Smooth muscle cell of the brain vasculature (primary cell): ENCODE measurements at places on chromosomes 11 and 22.
A peak's percentile ranks its signal among the peaks of the same experiment; 100 is the strongest.

- DNase-seq = no peak
These were observed 195.5 kb upstream of the CTSC start for GRCh38 chr11:88533001-88533400.

DNA sequence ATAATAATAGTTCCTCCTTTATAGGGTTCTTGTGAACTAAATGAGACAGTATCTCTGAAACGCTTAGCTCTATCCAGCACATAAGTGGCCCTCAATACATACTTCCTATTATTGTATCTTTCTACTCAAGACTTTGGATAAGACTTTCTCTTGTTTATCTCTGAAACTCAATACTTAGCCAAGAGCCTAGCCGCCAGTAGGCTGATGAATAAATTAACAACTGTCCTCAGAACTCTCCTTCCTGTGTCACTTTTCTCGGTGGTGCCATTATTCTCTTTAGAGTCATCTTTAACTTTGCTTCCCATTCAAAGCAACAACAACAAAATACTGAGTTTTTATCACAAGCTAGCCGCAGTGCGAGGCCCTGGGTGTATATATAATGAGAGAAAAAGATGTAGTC lies 86.9 kb downstream of the FAM83F start:
- DNase-seq = no peak

DNA sequence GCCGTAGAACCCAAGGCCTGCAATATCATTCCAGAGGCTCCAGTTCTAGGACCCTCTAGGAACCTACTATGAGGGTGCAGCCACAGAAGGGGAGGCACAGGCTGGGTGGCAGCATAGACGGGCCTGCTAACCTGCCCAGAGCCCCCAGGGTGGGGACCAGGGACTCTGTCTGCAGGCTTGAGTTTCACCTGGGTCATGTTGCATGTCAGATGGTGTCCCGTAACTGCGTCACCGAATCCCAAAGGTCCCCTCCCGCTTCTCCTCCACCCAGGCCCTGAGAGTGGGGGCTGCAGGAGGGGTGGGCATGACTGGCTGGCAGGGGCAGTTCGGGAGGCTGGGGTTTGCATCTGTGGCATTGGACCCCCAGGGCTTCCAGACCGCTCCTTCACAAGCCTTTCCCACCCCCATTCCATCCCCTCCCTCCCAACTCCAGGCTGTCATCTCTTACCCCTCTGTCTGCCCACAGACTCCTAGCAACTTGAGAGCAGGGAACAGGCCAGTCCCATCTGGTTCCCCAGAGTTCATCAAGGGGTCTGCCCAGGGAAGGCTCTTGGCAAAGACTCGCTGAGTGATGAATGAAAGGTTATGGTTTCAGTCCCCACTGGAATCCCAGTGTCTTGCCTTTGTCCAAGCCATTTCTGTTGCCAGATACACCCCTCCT lies 16.3 kb downstream of the MYO7A start:
- DNase-seq = no peak

- DNase-seq = no peak
These were observed 487.2 kb downstream of the MN1 start for GRCh38 chr22:27314276-27314807.

GRCh38 chr11:13997881-13998280 lies 35.4 kb downstream of the SPON1 start:
- DNase-seq = no peak

DNA sequence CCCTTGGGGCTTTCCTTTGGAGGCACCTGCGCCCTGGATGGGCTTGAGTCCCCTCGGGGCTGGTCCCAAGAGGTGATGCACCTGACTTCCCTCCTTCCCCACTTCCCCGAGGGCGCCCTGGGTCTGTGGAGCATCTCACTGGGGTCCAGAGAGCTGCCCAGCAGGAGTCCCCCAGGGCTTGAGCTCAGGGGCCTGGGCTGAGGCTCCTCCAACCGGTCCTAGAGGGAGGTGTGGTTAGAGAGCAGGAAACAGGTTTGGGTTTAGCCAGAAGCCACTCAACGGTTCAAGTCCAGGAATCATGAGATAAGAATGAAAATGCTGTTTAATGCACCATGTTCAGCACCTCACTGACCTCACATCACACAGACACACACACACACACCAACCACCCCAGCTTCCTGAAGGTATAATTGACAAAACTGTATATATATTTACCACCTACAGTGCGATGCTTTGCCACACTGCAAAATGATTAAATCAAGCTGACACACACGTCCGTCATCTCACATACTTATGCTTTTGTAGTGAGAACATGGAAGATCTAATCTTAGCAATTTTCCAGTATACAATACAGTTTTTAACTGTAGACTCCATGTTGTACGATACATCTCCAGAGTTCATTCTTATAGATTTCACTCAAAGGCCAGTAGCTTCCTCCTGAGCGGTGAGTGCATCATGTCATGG lies 628 bp upstream of the IGLL1 start:
- no peak for DNase-seq

GRCh38 chr22:50090412-50090714 lies 557 bp downstream of the MOV10L1 start:
- no peak for DNase-seq

GRCh38 chr11:63905179-63905578 lies 11.8 kb downstream of the RCOR2 start:
- no peak for DNase-seq

DNA sequence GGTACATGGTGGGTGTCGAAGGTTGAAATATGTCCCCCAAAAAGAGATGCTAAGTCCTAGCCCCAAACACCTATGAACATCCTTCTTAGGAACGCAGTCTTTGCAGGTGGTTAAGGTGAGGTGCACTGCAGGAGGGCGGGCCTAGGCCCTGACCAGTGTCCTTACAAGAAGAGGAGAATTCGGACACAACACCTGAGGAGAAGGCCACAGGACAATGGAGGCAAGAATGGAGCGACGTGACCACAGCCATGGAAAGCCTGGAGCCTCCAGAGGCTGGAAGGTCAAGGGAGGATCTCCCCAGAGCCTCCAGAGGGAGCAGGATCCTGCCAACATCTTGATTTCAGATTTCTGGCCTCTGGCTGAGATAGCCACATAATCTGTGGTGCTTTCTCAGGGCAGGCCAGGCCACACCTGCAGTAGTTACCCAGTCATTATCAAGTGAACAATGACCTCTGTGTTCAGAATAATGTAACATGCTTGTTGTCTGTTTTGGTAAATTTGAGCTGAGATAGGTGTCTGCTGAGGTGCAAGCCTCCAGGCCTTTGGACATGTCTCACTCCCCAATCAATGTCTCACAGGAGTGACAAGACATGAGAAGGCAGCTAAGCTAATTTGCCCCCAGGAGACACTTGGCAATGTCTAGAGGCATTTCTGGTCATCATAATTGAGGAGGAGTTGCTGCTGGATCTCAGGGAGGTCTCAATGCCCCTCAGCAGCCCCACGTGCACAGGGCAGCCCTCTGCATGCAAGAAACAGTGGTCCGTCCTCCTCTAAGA lies 498.9 kb downstream of the BRD1 start:
- no peak for DNase-seq

DNA sequence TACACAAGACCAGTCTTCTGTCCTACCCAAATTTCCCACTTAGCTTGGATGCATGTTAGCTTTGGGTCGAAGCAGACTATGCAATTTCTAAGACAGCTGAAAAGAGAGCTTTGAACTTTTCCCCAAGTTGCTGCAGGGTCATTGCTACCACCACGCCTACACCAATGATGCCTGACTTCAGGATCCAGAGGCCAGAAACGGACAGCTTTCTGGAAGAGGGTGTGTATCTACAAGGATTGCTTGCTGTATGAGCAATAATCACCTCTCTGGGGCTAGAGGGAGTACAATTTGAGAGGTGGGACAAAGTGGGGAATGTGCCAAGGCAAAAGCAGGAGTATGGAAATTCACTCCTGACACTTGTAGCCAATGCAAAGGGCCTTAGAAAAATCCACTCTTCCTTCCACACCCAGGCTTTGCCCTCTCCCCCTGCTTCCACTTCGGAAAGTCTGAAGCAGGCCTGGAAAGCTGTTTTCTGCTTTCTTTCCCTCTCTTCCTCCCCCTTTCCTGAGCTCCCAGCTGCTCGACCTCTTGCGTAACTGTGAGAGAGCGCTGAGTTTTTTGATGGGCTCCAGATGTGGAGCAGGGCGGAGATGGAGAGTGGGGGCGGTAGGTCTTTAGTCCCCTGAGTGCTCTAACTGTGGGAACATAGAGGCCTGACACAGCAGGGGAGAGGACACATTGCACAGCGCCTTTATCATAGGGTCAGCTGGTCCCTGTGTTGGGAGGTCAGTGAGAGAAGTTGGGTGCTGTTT lies 2.1 kb upstream of the PHLDB1 start:
- DNase-seq = peak; percentile 85

- DNase-seq = peak; percentile 97
These were observed 81.0 kb downstream of the CCDC34 start for GRCh38 chr11:27281740-27282590.

DNA sequence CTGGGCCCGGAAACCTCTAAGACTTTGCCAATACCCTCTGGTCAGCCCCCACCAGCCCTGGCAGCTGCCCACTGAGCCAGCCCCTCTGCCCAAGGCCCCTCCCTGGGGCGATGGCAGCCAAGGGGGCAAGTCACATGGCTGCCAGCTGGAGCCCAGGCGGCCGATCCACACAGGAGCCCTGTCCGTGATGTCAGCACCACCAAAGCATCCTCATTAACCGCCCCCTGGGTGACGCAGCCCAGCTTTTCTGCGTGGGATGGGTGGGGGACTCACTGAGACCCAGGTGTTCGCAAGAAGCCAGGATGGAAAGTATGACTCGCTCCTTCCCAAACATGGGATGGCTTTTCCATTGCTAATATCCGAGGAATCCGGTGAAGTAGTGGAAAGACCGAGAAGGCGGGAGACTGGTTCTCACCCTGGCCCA lies 46.6 kb upstream of the WNT7B start:
- DNase-seq = no peak

DNA sequence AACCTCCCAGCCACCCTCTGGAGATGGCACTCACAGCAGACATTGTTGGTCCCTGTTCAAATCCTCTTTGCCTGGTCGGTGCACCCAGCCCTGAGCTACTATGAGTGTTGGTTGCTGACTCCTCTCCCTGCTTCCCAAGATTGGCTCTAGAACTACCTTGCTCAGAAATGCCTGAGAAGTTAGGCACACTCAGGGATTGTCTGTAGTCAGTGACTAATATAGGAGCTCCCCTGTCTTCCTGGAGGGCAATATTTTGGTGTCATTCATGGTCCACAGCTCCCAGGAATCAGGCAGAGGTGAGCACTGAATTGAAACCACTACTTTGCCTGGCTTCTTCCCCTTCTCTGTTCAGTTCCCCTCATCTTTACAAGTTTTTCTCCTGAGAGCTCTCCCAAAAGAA lies 325.9 kb downstream of the MIAT start:
- DNase-seq = no peak

DNA sequence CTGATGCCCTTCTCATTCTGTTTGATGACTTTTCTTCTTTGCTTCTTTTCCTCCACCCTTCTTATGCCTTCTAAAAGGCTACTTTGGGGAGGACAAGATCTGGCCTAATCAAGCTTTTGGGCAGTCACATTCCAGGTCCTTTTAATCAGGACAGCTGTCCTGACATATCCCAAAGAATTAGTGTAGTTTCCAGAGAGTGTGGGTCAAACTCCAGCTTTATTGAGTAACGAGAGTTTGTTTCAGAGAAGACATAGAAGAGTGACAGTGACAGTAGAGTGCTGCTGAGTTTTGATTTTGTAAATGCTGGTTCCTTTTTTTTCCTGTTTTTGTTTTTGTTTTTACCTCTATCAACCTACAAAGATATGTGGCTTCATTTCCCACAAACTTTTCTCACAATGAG lies 158.4 kb upstream of the SESN3 start:
- DNase-seq = no peak

DNA sequence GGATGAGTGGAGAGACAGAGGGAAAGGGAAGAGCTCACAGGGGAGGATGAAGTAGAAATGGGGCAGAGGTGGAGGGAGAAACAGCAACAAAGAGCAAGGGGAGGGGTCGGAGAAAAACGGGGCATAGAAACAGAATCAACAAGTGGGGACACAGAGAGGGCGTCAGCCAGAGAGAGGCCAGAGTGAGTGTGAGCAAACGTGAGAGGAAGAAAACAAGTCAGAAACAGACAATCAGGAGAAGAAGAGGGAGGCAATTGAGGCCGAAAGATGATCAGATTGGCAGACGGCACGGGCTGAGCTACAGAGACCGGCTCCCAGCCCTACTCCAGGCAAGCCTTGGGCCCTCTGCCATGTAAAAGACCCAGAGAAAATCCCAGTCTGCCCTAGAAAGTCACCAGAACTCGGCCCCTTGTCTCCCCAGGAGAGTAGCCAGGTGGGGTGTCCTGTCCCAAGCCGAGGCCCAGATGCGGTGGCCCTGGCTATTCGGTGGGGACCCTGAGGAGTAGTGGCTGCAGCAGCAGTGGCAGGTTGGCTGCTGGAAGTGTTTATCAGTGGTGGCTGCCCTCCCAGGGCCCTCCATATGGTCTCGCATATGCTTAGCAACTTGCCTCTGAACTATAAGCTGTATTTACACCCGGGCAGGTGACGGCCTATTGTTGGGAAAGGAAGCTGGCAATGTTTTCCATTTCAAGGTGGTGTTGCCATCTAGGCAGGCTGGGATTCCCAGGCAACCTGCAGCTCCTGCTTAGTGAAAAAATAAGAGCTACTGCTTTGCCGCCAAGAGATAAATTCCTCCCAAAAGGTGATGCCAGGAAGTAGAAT lies 14.8 kb upstream of the TSPAN18 start:
- DNase-seq = no peak

DNA sequence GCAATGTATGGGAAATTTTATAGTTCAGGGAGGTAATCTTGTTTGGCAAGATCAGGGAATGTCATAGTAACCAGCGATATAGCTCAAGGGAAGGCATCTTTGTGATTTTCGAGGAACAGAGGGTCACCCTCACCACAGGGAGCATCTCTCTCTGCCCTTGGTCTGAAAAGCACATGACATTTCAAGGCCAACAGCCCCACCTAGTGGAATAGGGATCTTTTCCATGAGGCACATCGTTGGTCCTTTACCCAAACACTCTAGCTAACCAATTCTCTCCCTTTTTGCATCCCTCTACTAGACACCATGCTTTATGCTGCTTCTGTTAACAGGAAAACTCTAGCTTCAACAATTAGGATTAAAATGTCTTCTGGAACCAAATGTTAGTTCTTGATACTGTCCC lies 179.0 kb downstream of the GRM5 start:
- DNase-seq = no peak

DNA sequence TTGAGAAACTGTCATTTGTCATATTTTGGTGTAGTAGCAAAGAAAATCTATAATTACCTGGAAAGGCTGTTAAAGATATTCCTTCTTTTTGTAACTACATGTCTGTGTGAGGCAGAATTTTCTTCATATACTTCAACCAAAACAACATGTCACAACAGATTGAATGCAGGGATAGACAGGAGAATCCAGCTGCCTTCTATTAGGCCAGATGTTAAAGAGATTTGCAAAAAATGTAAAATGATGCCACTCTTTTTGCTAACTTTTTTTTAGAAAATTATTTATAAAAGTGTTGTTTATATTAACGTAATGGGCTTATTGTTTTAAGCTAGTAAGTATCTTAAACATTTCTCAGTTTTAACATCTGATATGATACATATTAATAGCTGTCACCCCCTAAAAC lies 12.7 kb downstream of the DGKZ start:
- DNase-seq = no peak
